ENCODE measurements at places on chromosomes 6 and 20.
A peak's percentile ranks its signal among the peaks of the same experiment; 100 is the strongest.

DNA sequence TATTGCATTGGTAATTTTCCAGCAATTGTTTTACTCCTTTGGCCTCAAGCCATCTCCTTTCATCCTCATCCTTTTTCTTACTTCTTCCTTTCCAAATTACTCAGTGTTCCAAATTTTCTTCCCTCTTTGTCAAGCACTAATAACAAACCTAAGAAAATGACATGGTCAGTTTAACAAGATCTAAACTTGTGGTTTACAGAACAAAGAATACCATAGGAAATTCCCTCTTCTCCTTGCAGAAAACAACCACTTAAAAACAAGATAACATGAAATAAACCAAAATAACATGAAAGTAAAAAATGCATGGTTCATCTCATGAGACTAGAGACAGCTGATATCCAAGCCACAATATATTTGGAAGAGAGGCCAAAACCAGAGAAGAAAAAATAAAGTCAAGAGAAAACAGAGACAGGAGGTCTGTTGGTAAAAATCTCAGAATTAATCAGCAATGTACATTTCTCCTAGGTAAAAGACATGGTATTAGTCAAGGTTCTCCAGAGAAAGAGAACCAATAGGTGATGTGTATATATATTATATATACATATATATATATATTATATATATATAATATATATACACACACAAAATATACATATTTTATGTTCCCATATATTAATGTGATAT lies 51.0 kb upstream of the SENP6 start:
- DNase-seq: no peak

DNA sequence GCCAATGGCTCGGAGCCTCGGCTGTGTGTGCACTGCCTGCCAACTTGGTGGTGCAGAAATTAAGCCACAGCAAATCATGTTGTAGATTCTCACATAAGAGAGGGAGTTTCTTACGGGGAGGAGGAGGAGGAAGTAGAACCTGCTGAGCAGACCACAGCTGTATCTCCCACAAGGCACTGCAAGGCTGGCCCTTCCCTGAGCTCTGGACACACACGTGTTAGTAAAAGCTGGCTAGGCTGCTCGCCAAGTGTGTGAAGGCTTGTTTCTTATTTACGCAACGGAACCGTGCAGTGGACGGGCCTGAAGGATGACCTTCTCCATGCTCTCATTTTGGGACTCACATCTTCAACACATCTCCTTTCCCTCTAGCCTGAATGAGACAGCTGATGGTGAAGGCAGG lies 15.7 kb upstream of the QKI start:
- no peak for DNase-seq

GRCh38 chr20:17992847-17993513 lies 24.2 kb downstream of the MGME1 start:
- no peak for DNase-seq

DNA sequence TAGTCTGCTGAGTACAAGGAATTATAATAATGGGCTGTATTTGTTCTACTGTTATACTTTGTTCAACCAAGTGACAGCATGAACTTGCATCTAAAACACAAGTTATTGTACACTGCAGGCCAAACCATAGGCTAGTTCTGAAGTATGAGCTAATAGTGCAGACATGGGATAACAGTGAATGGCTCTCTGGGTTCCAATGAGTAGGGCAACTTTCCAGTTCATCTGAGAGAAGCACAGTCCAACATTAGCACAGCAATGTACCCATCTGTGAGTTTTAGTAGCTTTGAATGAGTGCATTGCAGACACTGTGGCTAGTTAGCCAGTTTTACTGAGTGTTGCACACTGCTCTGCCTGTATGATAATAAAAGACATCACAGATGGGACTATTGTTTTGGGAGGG lies 56.5 kb upstream of the FUT9 start:
- no peak for DNase-seq

- no peak for DNase-seq
These were observed 218.6 kb upstream of the RUNX2 start for GRCh38 chr6:45109551-45109950.

GRCh38 chr6:31096656-31097055 lies 15.7 kb downstream of the C6orf15 start:
- DNase-seq: no peak

GRCh38 chr20:35515949-35516645 lies 13.4 kb downstream of the C20orf173 start:
- DNase-seq: no peak

DNA sequence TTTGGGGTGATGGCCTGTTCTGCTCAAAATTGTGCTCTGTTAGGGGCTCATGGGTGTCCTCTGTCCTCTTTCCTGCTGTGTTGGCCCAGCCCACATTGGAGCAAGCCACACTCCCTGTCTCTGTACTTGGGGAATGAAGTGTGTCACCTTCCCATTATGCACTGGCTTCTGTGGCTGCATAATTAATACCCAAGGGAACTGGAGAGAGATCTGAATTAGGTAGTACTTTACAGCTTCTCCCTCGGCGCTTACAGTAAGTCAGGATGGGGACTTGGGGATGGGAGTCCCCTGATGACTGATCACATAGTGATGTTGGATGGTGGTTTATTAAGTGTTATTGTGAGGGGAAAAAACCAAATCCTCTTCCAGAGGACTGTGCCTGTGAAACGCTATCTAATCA lies 116.6 kb downstream of the FOXO3 start:
- DNase-seq: no peak

DNA sequence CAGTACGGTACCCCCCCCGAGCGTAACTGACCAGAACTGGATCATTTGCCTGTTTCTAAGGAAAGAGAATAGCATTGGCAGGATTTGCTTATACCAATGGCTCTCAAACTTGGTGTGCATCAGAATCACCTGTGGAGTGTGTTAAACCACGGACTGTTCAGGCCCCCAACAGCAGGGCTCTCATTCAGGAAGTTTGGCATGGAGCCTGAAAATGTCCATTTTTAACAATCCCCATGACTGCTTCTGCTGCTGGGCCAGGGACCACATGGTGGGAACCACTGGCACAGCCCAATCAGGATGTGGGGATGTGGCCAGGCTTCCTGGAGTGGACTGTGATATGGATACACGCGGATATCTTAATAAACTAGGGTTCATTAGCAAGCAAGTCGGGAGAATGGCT lies 53.9 kb downstream of the GTF2H5 start:
- no peak for DNase-seq

DNA sequence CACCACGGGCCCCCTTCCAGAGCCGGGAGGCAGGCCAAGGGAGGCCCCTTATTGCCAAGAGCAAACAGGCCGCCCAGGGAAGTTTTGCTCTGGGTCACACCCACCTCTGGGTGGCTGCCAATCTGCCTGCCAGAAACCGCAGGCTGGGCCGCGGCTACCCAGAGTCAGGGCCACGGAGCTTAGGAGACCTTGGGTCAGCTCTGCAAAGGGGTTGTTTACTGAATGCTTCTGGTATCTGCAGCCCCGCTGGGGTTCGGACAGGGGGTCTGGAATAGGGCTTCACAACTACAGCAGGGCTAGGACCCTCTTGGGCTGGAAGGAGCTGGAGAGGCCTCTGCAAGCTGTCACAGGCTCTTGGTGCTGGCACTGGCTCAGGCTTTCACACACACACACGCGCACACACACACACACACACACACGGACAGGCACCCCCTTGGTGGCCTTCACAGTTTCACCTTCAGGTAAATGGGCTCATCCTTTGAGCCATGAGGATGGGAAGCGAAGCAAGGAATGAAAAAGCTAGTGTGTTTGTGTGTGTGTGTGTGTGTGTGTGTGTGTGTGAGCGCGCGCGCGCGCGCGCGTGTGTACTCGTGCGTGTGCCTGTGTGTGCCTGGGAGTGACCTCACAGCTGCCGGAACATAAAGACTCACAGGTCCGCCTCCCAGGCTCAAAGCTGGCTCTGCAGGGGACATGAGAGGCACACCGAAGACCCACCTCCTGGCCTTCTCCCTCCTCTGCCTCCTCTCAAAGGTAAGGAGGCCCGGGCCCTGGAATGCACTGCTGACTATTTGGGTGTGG lies at the start of gene CCN5:
Gene CCN5, plus strand, starts transcription at position 669 of the 798 bp plus-strand sequence. Its CDS starts 22 bp downstream, at position 691.
- no peak for DNase-seq

GRCh38 chr20:61584851-61585250 lies 332.8 kb downstream of the CDH4 start:
- DNase-seq: no peak

DNA sequence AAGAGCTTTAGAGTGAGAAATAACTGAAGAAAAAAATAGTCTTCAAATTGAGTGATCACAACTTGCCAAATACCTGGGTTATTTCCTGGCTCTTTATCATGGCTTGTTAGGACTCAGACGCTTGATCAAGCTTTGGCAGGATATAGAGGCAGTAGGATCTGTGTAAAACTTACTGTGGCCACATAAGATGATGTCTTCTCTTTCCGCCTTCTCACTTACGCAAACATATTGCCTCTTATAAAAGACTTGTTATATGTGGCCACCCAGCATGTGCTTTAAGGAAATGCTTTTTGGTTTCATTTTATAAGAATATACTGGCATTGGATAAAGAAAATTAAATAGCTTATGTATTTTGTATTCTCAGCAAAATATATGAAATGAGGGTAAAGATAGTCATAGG lies 101.8 kb upstream of the AKIRIN2 start:
- no peak for DNase-seq

- DNase-seq: no peak
These were observed 8.1 kb upstream of the ZNFX1 start for GRCh38 chr20:49285813-49286494.

- no peak for DNase-seq
These were observed 313.8 kb downstream of the SYNE1 start for GRCh38 chr6:152323376-152323775.

DNA sequence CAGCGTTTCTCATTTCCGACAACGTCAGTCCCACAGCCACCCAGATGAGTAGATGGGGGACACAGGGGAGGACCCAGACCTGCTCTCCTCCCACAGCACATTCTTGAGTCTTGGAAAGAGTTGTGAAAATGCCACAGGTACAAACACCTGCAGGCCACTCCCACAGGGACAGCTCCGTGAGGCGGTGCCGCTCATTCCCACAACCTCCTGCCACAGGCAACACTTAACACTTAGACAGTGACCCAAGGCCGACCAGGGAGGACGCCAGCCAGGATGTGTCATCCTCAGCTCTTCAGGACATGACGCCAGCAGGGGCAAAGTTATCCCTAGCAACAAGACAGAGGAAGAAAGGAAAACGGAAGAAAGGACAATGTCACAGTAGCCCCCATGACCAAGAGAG lies 22.9 kb upstream of the HLA-B start:
- DNase-seq: no peak

DNA sequence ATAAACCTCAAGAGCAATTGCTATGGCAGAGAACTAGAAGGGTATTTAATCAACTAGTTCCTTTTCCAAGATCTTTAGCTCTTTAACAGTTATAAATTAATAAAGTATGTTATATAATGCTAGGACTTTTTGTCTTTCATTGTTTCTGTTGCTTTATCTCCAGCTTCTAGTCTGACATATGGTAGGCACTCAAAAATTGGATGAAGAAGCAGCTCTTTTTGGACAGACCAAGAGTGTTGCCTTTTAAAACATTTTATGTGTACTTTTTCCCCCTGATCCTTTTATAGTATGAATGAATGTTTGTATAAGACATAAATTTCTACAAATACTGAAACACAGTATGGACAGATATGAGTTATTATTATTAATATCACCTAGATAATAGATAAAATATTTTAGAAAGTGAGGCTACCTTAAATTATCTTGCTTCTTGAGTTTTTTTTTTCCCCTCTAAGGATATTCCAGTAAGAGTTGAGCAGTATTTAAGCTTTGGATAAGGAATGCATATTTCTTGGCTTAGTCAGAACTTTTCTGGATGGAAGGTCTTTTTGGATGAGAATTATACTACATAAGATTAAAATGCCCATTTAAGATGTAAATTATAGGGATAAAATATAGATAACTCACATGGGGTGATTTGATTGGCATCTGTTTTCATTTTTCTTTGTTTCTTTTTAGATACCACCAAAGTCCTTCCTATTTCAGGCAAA lies 16.6 kb downstream of the LAMA2 start:
- DNase-seq: no peak

DNA sequence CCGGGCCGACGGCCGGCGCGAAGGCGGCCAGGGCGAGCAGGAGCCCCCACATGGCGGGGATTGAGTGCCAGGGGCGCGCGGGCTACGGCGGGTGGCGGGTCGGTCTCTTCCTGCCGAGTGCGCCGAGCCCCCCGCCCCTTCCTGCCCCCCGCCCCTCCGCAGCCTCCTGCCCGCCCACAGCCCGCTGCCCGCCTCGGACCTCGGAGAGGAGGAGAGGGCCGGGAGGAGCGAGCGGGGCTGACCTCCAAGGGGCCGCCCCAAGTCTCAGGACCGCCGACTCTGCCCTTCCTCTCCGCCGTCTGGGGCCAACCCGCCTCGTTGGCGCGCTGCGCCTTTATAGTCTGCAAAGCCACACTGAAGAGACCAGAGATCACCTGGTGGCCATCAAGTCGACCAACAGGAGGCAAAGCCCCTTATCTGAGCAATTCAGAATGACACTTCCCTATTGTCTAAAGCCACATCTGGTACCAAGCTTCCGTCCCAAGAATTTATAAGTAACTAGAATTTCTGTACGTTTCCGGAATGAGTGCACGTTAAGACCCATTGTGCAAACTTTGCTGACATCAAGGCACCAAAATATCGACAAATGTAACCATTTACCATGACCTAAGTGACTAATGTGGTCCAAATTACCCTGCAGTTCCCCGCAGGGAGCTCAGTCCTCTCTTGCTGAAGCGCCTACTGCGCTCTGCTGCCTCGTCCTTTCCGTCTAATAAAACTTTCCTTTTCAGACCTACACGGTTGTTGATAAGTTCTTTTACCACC lies at the start of gene CPXM1:
Gene CPXM1, minus strand, starts transcription at position 107 of the 765 bp plus-strand sequence. Its CDS starts 55 bp downstream, at position 52.
- DNase-seq: peak; percentile 3

- no peak for DNase-seq
These were observed 852 bp downstream of the SYNGAP1 start for GRCh38 chr6:33420491-33421343.

DNA sequence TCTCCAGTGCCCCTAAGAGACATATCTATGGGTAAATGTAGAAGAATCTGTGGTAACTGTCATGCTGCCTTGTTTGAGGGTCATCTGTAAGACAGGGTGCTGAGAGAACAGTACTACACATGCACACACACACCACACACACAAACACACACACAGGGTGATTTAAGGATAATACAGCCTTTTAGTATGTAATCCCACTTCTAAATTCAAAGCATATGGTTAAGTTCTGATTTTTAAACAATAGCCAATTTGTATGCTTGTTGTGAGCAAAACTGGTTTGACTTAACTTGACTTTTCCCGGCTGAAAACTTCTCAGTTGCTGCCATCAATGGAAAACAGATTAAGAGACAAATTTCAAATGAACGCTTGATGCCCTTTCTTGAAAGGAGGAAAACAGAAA lies 241.8 kb downstream of the ADGRG6 start:
- DNase-seq: no peak

DNA sequence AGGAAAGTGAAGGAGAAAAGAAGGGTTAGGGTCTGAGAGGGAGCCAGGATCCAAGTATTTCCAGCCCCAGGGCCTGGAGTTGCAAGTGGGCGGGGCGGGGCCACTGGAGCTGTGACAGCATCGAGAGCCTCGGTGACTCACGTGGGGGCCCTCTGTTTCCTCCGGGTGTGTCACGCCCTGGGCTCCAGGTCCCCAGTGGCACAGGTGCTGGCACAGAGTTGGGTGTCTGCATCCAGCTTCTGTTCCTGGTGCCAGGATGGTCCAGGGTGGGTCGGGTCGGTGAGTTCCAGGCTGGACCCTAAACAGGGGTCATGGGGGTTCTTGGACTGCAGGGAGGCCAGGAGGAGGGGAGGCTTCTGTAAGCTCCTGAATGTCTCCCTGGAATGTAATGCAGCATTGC lies 16.7 kb downstream of the RAET1L start:
- DNase-seq: no peak

- DNase-seq: no peak
These were observed 12.6 kb upstream of the MUC21 start for GRCh38 chr6:30970946-30971345.

GRCh38 chr6:37459981-37460800 lies 27.2 kb downstream of the CMTR1 start:
- no peak for DNase-seq
